AG10803 (cell line): ENCODE measurements at places on chromosomes 1 and 21.

DNA sequence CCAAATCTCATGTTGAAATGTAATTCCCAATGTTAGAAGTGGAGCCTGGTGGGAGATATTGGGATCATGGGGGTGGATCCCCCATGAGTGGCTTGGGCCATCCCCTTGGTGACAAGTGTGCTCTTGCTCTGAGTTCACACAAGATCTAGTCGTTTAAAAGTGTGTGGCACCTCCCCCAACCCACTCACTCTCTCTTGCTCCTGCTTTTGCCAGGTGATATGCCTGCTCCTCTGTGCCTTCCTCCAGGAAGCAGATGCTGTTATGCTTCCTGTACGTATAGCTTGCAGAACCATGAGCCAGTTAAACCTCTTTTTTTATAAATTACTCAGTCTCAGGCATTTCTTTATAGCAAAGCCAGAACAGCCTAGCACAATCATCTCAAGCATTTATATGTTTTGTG is 23.0 kb upstream of the HSPA13 start:
- no peak for DNase-seq

GRCh38 chr1:37250371-37250770 is 216.1 kb upstream of the GRIK3 start:
- no peak for DNase-seq

DNA sequence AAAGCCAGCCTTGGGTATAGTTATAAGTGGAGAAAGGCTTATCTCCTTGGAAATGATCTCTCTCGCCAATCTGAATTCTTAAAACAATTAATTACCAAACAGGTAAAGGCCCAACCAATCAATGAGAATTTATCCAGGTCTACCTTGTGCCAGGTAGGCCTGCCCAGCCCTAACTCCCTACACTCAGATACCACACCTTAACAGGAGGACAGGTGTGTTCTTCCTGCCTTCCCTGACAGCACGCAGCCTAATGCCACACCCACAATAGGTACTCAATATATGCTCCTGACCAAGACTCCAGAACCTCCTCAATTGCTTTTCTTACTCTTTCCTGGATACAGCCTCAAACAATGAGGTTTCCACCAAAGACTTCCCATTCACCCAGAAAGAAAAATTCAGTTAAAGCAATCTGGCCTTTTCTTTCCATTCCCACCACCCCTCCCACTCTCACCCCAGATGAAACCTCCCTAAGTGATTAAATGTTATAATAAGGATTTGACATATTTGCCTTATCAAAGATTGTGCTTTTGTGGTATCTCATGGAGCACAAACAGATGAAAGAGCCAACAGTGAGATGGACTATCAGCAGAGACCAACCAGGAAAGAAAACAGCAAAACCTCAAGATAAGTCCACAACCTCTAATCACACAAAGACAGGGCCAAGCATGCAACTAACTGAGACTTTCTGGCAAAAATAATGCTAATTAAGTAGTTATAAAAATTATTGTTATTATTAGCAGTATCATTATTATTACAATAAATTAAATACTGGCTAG is 25.6 kb downstream of the TRABD2B start:
- DNase-seq = no peak

GRCh38 chr1:117788014-117788413 is 141.4 kb downstream of the GDAP2 start:
- DNase-seq = no peak

- DNase-seq = no peak
Observed at GRCh38 chr1:90729504-90730242, 12.6 kb upstream of the BARHL2 start.

DNA sequence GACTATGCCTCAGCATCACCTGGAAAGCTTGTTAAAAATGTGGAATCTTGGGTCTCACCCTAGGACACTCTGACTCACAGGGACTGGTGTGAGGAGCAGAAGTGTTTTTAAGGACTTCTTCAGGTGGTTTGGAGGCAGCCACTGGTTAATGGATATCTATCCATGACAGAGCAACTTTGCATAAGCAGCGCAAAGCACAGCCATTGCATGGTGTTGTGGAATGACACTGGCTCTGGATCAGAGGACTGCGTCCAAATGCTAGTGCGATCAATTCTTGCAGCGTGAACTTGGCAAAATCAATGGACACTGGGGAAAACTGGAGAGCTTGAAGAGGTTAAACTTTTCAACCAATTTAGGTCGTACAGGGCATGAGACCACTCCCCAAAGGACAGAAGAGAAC is 116.8 kb upstream of the FAM78B start:
- DNase-seq = no peak

- DNase-seq = no peak
Observed at GRCh38 chr1:109954041-109954512, 30.5 kb upstream of the AHCYL1 start.

DNA sequence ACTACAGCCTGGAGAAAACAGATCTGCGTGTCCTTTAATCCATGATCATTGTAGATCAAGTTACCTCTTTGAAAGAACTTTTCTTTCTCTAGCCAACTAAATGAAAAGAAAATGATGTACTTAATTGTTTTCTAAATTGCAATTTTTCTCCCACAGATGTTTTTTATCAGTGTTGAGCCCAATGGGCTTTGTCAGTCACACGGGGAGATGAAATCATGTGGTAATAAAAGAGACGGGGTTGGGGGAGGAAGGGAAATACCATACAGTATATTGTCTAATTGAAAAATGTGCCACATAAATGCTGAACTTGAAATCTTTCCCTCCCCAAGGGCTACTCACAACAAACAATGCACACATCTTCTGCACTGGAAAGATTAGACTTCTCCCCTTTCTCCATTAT is 58.4 kb downstream of the NTMT2 start:
- peak; percentile 82 for DNase-seq

DNA sequence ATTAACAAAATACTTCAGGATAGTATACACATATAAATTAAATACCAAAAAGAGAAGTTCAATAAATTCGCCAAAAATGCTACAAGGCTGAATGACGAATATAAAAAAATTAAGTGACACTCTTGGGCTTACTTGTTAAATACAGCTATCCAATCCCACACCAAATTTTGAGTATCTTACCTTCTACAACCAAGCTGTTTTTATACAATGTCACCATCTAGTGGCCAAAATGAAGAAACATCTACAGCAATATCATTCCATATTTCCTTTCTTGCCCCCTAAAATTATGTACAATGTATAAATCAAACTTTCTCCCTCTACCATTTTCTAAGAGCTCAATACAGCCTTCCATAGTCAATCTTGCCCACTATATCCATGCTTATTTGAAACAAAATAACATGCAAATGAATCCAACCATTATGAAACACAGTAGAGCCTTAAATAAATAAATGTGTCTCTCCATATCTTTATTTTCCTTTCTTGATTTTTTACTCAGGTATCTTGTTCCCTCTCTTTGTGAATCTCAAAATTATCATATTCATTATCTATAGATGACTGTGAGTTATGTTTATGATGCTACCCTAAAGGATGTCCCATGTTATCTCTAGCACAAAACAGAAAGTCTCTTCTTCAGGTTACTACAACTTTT is 86.3 kb downstream of the ACBD6 start:
- peak; percentile 44 for DNase-seq

GRCh38 chr1:19360016-19360415 is 47.9 kb downstream of the SLC66A1 start:
- no peak for DNase-seq

DNA sequence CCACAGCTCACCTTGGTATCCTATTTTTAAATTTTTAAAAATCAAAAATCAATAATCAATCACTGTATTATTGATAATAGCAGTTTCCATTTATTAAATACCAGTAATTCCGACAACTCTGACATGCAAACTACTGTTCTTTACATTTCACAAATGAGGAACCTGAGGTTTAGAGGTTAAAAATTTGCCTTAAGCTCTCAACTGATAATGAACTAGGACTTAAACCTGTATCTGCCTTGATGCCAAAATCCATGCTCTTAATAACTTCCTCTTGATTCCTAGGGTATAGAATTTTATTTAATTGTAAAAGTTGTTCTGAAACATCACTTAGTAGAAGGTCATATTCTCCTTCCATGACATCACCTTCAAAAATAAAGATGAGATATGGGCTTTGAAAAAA is 5.6 kb downstream of the ARHGAP29 start:
- DNase-seq = no peak

- DNase-seq = no peak
Observed at GRCh38 chr1:228340686-228341449, 65.8 kb downstream of the TRIM11 start.

DNA sequence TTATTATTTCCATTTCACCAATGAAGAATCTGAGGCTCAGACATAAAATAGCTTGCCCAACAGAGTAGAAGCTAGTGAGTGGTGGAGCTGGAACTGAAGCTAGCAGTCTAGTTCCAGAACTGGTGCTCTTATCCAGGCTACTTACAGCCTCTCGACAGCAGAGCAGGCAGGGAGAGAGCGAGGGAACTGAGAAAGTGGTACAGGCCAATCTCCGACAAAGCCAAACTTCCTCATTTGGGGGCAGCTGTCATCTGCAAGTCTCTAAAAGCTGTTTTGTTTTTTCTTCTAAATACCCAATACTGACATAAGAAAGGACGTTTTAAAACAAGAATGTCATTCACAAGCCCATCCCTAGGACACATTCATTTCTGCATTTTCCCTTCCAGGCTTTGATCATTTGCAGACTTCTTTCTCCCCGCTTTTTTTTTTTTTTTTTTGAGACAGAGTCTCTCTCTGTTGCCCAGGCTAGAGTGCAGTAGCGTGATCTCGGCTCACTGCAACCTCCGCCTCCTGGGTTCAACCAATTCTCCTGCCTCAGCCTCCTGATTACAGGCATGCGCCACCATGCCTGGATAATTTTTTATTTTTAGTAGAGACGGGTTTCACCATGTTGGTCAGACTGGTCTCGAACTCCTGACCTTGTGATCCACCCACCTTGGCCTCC is 20.0 kb downstream of the YIPF1 start:
- no peak for DNase-seq
